Placental epithelial cell (primary cell): ENCODE measurements at places on chromosomes 4 and X. TPM values are rescaled to one million over a fixed set of nuclear protein-coding genes. Genes with fewer than 3 reads are reported as not detected.

FRG2 gene
- not detected in 2 replicates for total RNA-seq

FAM47A gene
- not detected in 2 replicates for total RNA-seq

DCLK2 gene
- total RNA-seq = 0.22 and 0.39 TPM in 2 replicates

C1QTNF7 gene
- 0.65 and 1.2 TPM in 2 replicates for total RNA-seq

NOP14 gene
- 14.1 and 18.2 TPM in 2 replicates for total RNA-seq

DNASE1L1 gene
- 65.4 and 86.4 TPM in 2 replicates for total RNA-seq

ATOH1 gene
- total RNA-seq = not detected in 2 replicates

ADAMTS3 gene
- 0.39 and 0.54 TPM in 2 replicates for total RNA-seq

ADGRG4 gene
- under 0.01 TPM in 1 of 2 replicates, not detected in the other for total RNA-seq

PPP2R2C gene
- total RNA-seq = 0.39 and 0.65 TPM in 2 replicates

IL3RA gene
- not detected in 2 replicates for total RNA-seq

DOK7 gene
- not detected in 2 replicates for total RNA-seq

MTTP gene
- not detected in 2 replicates for total RNA-seq

CT45A1 gene
- total RNA-seq = not detected in 2 replicates

JCHAIN gene
- not detected in 2 replicates for total RNA-seq

ASB11 gene
- not detected in 2 replicates for total RNA-seq

GABRG1 gene
- total RNA-seq = not detected in 2 replicates

RGS12 gene
- total RNA-seq = 14.3 and 38.5 TPM in 2 replicates

NDST4 gene
- total RNA-seq = not detected in 2 replicates

CYP2U1 gene
- 2.7 and 8.2 TPM in 2 replicates for total RNA-seq

CAPN6 gene
- total RNA-seq = 4.3 and 9.9 TPM in 2 replicates

SLC9B1 gene
- 1.2 TPM in 1 of 2 replicates, not detected in the other for total RNA-seq

LANCL3 gene
- total RNA-seq = 0.98 and 1.6 TPM in 2 replicates

PHKA1 gene
- 19.6 and 27.5 TPM in 2 replicates for total RNA-seq

CFAP47 gene
- total RNA-seq = under 0.01 TPM in 2 replicates

MAGIX gene
- 16.3 and 21.6 TPM in 2 replicates for total RNA-seq

VCX gene
- not detected in 2 replicates for total RNA-seq

IBSP gene
- total RNA-seq = not detected in 2 replicates

UBE2D3 gene
- total RNA-seq = 425 and 623 TPM in 2 replicates

SMR3B gene
- not detected in 2 replicates for total RNA-seq

AMBN gene
- total RNA-seq = not detected in 2 replicates

MED12 gene
- 34.7 and 49.1 TPM in 2 replicates for total RNA-seq

PDZD4 gene
- total RNA-seq = 0.39 TPM in 1 of 2 replicates, not detected in the other

GUCY1B1 gene
- total RNA-seq = 5.0 and 9.0 TPM in 2 replicates

PPEF2 gene
- total RNA-seq = under 0.01 TPM in 1 of 2 replicates, not detected in the other

PABPC4L gene
- total RNA-seq = 2.0 and 2.6 TPM in 2 replicates

BEX2 gene
- total RNA-seq = 2.1 and 6.7 TPM in 2 replicates

GUCY1A1 gene
- total RNA-seq = 106 and 171 TPM in 2 replicates

SORCS2 gene
- under 0.01 TPM in 1 of 2 replicates, not detected in the other for total RNA-seq

TAF7L gene
- total RNA-seq = under 0.01 TPM in 1 of 2 replicates, not detected in the other

MAGEA2 gene
- total RNA-seq = not detected in 2 replicates

AMER1 gene
- 2.4 TPM in 2 replicates for total RNA-seq

ART3 gene
- not detected in 2 replicates for total RNA-seq

RTL9 gene
- total RNA-seq = under 0.01 and 0.43 TPM in 2 replicates
